ENCODE measurements at places on chromosomes 1 and 21.

GRCh38 chr1:67345556-67345955, 37.9 kb downstream of the IL12RB2 start:
- no peak for DNase-seq

DNA sequence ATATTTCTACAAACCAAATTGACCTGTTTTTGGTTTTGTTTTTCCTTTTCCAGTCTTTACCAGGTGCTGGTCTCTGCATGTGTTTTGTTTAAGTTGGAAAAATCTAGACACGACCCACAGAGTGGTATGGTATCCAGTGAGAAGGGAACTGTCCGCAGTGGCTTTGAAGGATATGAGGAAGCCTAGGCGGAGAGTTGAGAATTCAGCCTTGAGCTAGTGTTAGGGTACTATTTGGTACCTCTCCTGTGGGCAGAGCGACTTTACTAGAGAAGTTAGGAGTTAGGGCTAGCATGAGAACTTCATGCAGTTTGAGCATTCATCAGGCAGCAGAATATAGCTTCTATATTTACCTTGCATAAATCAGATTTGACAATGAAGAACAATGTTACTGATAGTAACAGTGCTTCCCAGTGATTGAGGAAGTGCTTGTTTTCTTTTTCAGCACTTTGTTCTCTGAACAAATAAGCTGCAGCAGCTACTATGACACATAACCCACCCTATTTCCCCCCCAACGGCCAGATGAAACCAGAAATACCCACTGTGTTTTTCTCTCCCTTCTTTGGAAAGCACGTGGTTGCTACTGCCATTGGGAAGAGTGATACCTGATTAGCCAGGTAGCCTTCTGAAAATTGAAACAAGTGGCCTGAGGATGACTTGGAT, 19.0 kb downstream of the MRPS6 start:
- no peak for DNase-seq

DNA sequence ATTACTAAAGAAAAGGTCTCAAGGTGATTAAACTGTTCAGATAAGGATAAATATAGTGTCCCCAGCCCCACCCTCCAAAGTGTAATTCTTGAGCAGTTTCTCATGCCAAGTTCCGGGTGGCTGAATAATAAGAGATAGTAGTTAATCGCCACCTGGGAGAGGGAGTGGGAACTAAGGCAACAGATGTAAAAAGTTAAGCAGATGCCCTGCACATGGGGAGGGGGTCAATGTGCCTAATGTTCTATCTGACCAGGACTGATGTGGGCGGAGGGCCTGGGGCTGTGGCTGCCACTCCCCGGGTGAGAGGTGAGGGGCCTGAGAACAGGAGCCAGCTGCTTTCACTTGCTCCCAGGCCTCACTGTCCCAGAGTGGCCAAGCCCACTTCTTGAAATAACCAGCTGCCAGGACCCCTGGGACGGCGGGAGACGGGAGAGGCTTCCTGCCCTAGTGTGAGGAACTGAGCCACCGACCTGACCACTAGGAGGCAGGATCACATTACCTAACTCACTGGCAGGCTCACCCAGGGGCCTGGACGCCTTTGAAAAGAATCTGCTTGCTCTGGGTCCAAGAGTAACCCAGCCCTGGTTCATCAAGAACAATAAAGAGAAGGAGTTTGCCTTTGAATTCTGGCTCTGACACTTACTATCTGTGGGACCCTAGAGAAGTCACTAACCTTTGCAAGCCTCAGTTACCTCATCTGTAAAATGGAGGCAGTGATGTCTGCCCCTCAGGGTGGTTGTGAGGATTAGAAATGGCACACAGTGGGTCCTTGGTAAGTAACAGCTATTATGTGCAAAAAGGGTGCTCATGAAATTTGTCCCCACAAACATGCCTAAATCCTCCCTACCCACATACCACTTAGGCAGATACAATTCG, 179.2 kb downstream of the ATG4C start:
- no peak for DNase-seq

DNA sequence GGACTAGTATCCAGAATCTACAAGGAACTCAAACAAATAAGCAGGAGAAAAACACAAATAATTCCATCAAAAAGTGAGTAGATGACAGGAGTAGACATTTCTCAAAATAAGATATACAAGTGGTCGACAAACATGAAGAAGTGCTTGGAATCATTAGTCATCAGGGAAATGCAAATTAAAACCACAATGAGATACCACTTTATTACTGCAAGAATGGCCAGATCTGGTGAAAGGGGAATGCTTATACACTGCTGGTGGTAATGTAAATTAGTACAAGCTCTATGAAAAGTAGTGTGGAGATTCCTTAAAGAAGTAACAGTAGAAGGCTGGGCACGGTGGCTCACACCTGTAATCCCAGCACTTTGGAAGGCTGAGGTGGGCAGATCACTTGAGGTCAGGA, 73.8 kb downstream of the POU2F1 start:
- DNase-seq, result no peak

GRCh38 chr1:245788269-245788668, 633.5 kb downstream of the KIF26B start:
- no peak for DNase-seq

DNA sequence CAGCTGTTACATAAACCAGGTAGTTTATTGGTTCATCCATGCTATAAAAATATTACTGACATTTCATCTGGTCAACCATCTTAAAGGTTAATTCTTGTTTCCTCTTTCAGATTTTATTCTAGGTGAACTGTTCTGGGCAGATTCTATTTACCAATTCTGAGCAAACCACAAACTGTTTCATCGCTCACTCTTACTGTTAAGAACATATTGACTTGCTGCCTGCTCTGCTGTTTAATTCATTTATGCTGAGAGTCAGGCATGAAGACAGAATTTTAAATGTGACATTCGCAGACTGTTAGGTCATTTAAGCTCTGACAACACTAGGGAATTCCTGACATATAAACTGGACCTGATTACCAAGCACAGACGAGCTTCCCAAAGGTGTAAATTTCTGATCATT, 98.3 kb downstream of the PIGK start:
- no peak for DNase-seq

DNA sequence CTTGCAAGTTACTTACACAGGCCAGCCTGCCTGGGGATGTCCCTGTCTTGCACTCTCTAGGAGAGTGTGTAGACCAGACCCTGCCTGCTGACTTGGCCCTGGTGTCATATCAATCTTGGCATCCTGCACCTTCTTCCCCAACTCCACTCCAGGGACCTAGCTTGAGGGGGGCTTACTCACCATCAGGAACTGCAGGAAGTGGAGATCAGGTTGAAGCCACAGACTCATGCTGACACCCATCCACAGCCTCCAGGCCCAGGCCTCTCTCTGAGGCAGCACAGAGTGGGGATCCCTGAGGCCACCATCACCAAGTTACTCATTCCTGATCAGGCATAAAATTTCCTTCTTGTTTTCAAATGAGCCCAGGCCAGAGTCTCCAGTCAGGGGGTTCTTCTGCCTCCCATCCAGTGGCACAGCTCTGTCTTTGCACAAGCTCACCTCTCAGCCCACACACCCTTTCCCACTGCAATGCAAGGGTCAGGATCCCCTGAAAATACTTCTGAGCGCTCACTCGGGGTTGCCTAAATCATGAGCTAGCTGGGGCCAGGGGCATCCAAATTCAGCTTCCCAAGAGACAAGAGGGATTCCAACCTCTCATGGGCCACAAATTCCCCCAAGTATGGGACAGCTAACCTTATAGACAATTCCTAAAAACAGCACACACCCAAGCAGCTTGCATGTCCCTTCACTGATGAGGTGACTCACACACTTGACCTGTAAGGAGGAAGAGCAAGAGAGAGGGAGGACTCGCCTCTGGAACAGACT, 33.5 kb downstream of the CSMD2 start:
- DNase-seq, result no peak

DNA sequence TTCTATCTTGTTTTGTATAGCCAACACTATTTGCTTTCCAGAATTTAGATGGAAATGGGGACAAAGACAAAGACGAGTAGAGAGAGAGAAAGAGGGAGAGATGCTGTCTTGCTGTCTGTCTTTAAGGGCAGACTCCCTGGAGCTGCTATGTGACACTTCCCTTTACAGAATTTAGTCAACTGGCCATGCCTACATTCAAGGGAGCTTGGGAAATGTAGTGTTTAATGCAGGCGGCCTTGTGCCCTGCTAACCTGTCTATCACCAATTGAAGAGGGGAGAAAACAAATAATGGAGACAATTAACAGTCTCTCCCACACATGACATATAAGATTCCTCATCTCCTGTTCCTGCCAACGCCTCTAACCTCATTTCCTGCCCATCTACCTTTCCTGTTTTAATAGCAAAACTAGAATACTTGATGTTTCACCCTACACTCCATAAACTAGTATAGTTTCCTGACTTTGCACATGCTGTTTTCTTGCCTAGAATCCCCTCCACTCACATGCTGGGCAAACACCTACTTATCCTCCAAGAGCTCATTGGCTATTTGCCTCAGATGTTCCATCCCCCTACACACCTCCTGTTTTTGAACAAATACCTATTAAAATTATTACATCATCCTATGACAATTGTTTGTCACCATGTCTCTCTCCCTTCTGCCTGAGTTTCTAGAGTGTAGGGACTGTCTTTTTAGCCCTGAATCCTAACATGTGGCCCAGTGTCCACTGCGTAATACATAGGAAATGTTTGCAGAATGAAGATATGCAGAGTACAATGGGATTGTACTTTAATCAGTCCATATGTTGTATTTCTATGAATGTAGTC, 117.2 kb downstream of the SLC25A24 start:
- DNase-seq, result no peak

DNA sequence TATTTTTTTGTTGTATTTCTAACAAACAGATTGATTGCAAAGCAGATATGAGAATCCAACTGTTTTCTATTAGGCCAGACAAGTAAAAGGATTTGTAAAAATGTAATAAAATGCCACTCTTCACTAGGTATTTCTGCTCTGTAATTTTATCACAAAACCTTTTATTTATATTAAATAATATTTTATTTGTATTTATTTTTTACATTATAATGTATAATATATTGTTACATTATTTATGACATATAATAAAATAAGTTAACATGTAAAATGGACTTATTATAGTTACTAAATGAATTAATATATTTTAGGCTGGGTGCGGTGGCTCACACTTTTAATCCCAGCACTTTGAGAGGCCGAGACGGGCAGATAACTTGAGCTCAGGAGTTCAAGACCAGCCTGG, 12.7 kb upstream of the TNNI1 start:
- no peak for DNase-seq

GRCh38 chr21:45957981-45958600, 23.5 kb upstream of the COL6A1 start:
- no peak for DNase-seq

- no peak for DNase-seq
Observed at GRCh38 chr1:16966282-16966681, 14.1 kb downstream of the MFAP2 start.

- no peak for DNase-seq
Observed at GRCh38 chr1:155022136-155022926, 11.2 kb downstream of the DCST2 start.

- DNase-seq, result no peak
Observed at GRCh38 chr1:222522105-222522915, 25.6 kb downstream of the HHIPL2 start.

- DNase-seq, result no peak
Observed at GRCh38 chr1:185719021-185719420, 15.2 kb upstream of the HMCN1 start.

DNA sequence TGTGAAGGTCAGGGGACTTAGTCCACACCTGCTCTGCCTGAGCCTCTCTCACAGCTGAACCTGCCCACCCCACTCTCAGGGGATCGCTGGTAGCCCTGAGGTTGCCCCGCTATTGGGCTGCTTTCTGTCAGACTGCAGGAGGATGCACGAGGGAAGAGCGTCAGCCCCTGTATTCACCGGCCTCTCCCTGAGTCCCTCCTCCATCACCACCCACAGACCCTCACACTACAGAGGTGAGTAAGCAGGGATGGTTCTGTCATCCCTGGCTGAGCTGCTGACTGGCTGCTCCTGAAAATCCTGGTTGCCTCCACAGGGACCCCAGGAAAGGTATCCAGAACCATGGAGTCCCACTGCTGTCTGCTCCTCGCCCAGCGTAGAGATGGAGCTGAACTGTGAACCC, 118.7 kb downstream of the SYT2 start:
- no peak for DNase-seq

DNA sequence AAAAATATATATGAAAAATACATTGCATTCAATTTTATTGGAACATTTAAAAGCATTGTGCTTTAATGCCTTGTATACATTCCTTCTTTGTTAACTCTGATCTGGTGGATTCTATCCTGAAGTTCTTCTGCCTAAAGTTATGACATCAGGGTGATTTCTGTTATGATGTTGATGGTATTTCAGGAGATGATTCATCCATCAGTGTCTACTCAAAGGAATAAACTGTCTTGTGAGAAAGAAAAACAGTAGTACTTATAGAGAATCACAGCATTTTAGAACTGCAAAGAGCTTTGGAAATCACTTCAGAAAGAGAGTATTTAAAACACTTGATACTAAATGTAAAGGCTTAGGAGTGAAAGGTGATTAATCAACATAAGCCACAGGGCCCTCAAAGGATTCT, 155.7 kb downstream of the PTPRC start:
- DNase-seq, result no peak

DNA sequence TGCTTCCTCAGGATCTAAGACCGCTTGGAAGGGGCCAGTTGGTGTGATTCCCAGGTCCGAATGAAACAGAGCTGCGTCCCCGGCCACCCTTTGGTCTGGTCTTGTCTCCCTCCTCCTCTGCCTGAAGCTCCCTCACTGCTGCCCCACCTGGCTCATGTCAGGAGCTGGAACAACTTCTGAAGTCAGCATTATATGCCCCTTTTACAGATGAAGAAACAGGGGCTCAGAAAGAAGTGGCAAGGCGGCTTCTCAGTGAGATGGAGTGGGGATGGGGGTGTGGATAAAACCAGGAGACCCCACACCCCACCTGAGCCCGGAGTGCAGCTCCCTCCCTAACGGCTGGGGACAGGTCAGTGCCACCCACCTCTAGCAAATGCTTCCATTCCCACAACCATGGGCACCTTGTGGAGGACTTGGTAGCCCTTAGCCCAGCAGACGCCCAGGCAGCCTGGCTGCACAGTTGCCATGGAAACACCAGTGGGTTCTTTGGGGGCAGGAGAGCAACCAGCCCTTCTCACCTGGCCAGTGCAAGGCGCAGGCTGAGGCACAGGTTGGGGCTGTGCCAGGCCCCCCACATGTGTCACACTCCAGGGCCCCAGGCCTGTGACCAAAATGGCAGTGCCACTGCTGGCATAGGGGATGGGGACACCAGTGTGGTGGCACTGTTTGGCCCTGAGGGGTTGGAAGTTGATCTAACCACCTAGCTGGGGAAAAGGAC, 31.9 kb upstream of the ECE1 start:
- no peak for DNase-seq

GRCh38 chr1:9687120-9687873, 35.8 kb downstream of the PIK3CD start:
- peak; percentile 54 for DNase-seq

GRCh38 chr1:32926562-32926961, 25.4 kb upstream of the TMEM54 start:
- DNase-seq, result no peak

DNA sequence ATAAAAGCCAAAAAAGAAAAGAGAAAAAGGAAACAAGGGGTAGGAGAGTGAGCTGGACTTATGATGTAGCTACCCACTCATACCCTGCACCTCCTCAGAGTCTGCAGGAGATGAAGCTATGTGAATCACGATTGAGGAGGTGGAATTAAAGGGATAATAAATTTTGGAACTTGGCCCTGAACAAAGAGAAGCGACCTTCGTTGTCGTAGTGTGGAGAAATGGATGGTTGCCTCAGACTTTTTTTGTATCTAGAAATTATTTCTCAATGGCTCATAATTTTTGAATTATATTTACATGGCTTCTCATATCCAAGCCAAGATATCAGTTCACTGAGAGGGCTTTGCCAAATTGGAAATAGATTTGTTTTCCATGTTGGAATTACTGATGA, 37.8 kb upstream of the SIPA1L2 start:
- no peak for DNase-seq
